ENCODE measurements at places on chromosomes 1 and 21.
A peak's percentile ranks its signal among the peaks of the same experiment; 100 is the strongest.

- DNase-seq = no peak
These were observed 6.8 kb downstream of the RGS8 start for GRCh38 chr1:182677397-182678098.

DNA sequence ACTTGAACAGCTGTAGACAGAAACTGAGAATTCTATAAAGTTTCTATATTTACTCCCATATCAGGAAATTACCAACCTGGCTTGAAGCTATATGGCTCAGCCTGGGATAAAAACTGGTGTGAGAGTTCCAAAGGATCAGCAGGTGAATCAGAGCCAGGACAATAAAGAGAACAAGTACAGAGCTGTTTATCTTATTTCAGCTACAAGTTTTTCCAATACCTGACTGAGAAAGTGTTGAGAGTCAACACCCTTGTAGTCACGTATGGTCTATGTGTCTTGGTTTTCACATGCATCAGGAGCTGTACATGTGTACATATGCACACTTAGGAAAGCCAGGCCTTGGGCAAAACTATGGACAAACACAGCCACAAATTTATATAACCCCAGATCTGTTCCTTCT lies 40.7 kb upstream of the CXADR start:
- DNase-seq = no peak

DNA sequence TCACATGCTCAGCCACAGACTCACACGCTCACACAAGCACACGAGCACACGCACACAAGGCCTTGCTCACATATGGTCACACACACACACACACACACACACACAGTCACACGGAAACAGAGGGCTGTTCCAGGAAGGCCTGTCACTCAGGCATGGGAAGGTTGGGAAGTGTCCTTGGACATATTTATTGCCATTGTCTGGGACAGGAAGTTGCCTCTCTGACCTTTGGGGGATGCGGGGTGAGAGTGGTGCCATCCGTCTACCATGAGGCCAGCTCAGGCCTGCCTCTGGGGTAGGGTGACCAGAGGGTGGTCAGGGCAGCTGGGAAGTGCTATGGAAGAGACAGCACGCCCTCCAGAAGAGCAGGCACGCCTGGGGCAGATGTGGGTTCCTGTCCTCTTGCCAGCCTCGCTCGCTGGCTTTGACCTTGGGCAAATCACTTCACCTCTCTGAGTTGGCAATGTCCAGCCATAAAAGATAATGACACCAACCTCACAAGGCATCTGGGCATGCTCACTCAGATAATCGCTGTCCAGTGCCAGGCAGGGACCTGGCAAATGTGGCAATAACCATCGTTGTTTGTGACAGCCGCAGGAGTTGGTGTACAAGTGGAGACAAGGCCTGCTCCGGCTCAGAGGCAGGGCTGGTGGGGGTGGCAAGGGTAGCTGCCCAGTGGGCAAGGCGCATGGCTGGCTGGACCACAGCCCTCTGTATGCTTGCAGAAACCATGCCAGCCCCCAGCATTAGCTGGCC lies 8.0 kb upstream of the GUCA2A start:
- no peak for DNase-seq

DNA sequence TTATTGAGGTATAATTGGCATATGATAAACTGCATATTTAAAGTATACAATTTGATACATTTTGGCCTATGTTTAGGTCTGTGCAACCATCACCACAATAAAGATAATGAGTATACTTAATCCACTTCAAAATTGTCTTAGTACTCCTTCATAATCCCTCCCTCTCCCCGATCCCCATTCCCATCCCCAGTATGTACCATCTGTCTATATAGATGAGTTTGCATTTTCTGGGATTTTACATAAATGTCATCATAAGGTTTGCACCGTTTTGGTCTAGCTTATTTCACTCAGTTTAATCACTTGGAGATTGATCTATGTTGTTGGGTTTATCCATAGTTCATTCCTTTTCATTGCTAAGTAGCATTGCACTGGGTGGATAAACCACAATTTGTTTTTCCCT lies 74.3 kb downstream of the POFUT2 start:
- no peak for DNase-seq

DNA sequence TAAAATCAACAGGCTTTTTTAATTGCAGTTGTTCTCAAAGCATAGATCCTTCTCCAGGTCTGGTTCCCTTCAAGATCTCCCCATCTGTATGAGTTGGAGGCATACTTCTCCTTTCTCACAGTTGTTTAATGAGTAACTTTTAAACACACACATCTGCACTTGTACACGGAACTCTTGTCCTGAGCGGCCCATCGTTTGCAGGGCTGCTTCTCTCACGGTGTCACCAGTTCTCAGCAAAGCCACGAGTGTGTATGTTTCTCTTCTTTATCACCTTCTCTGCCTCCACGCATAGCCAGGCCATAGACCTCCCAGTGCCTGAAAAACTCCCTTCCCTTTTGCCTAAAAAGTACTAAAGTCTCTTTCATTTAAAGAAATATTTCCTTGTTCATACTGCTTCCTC lies 68.7 kb upstream of the ROR1 start:
- DNase-seq = no peak

- DNase-seq = no peak
These were observed 70.2 kb upstream of the DYNLT5 start for GRCh38 chr1:66682106-66682505.

- DNase-seq = no peak
These were observed 35.6 kb upstream of the FHAD1 start for GRCh38 chr1:15211424-15211823.

- no peak for DNase-seq
These were observed 64.1 kb upstream of the SCAF4 start for GRCh38 chr21:31795992-31796391.

DNA sequence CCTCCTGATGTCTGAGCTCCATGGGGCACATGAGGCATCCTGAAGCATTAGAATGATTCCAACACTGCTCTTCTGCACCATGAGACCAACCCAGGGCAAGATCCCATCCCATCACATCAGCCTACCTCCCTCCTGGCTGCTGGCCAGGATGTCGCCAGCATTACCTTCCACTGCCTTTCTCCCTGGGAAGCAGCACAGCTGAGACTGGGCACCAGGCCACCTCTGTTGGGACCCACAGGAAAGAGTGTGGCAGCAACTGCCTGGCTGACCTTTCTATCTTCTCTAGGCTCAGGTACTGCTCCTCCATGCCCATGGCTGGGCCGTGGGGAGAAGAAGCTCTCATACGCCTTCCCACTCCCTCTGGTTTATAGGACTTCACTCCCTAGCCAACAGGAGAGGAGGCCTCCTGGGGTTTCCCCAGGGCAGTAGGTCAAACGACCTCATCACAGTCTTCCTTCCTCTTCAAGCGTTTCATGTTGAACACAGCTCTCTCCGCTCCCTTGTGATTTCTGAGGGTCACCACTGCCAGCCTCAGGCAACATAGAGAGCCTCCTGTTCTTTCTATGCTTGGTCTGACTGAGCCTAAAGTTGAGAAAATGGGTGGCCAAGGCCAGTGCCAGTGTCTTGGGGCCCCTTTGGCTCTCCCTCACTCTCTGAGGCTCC lies 11.1 kb upstream of the RASSF5 start:
- no peak for DNase-seq

DNA sequence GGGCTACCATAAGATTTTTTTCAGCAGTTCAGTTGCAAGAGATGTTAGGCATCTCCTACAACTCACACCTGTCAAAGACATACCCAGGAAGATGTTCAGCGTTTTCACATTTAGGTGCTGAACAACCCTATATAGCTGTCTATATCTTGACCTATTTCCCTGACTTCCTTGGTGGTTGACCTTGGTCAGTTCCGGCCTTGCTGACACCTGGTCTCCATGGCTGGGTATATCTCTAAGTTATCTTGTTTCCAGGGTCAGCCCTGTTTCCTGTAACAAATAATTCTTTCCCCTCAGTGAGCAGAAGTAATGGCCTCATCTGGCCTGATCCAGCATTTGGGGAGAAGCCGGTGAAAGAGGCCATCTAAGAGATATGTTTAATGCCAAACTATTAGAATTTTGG lies 2.4 kb upstream of the BTG2 start:
- no peak for DNase-seq

- no peak for DNase-seq
These were observed 54.9 kb upstream of the NEK7 start for GRCh38 chr1:198101716-198102453.

- no peak for DNase-seq
These were observed 76.2 kb downstream of the PBX1 start for GRCh38 chr1:164635059-164635802.

GRCh38 chr1:41670217-41670957 lies 185.9 kb upstream of the EDN2 start:
- DNase-seq = no peak

DNA sequence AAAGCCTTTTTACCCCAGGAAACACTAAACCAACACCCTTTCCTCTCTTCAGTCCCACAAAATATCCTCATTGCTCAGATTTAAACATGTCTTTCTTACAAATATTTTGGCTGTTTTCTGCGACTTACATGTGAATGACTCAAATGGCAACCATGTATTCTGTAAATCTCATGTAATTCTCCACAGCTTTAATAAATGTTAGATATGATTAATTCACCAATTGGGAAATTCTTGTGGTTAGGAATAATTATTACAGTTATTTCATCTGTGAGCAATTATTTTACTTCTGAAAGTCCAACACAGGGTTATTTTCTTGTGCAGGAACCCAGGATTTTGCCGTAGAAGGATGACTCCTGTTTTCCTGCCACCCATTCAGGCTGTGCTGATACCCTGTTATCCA lies 431.5 kb downstream of the LMO4 start:
- DNase-seq = no peak

GRCh38 chr1:50148142-50148923 lies 39.6 kb downstream of the ELAVL4 start:
- DNase-seq = no peak

GRCh38 chr1:213331631-213332175 lies 280.7 kb downstream of the RPS6KC1 start:
- no peak for DNase-seq

DNA sequence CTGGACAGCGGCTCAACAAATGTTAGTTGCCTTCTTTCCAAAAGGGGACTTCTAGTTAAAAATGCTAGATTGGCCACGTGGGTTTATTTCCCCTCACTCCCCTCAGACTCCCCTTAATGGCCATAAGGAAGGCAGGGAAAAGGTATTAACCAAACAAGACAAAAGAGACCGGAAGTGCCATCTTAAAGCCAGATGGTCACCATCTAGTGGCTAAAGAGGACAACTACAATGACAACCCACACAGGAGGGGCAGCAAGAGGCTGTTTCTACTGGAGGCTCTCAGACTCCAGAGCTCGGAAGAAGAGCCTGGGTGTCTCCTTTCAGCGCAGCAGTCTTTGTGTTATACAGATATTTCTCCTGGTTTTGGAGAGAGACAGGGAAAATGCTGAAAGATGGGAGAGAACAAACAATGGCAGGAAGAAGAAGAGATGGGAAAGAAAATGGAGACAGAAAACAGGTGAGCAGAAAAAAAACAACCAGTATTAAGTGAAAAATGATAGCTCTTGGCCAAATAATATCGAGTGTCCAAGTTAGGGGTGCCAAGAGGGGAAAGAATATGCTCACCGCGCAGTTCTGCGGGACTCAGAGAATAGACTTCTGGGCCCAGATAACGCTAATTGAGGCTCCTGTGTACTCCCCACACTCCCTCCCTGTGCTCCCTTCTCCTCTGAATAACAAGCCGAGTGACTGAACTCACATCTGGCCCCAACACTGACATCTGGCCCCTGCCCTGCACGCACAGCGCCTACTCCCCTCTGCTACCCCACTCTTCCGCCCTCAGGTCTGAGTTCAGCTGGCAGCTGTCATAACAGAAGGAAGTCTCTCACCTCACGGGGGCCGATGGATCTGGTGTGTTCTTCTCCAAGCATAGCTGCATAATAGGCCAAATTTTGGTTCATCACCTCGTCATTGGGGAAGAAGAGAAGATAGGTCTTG lies 9.6 kb downstream of the P3H1 start:
- DNase-seq = no peak

DNA sequence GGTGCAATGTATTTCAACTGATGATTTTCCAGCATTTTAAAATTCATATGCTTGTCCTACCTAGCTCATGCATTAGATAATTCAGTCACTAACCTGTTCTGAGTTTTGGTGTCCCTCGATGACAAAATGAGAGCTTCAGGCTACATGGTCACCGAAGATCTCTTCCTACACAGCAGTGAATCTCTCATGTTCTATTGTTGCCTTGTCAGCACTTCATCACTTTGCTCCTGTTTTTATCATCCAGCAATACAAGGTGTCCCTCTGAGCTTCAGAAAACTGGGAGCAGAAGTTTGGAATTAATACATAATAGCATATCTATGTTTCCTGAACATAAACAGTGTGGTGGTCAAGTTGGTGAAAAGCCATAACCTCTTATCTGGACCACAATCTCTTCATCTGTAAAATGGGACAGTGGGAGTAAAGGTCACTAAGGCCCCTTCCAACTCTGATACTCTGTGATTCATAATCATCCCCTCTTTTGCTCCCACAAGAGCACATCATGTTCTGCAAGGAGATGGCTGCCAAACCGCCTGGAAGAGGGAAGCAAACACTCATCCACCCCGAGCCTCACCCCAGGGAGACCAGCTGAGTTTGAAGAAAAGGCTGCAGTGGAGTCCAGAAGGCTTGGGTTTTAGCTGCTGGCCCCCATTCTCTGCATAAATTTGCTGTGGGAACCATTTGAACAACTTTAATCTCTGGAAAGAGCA lies 137.9 kb upstream of the F3 start:
- no peak for DNase-seq

DNA sequence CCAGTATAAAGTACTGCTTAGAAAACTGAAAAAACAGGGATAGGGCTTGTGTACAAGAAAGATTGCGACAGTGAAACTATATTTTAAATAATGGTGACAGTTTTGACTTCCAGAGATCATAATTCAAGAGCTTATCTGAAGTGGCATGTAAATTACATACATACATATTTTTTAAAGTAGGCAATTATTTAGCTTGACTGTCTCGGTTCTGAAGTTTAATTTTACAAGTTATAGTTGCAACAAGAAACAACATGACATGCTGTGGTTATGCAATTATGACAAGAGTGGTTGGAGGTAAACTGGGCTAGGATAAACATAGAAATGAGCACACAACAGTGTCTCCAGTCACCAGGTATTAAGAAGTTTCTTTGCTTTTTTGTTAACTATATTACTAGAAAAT lies 4.1 kb downstream of the C1orf21 start:
- no peak for DNase-seq

GRCh38 chr1:204446413-204447111 lies 34.9 kb upstream of the PPP1R15B start:
- peak; percentile 39 for DNase-seq

DNA sequence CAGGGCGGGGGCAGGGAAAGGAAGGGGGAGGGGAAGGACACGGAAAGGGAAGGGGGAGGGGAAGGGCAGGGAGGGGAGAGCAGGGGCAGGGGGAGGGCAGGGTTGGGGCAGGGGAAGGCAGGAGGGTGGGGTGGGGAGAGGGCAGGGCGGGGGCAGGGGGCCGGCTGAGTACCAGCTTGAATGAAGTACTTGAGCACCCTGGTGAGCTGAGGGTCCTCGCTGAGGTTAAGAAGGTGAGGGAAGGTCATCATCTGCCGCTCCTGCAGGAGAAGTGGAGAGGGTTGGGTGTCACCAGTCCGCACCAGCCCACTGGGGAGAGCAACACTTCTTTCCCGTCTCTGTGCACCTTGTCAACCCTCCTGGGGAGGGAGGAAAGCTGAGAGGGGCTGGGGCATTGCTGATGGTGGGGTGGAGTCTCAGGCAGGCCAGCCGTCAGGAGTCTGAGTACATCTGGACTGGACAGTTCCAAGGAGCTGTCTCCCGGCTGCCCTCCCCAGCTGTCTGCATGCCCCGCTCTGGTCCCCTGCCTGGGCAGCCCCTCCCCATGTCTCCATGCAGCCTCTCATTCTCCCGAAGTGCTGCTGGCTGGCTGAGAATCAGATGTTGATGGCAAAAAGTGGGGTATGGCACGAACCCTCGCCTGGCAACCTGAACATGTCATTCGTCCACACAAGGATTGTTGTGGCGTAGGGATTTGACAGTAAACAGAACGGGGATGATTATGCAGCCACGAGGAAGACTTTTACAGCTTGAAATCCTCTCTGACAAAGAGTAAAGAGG lies 70.0 kb downstream of the SCCPDH start:
- DNase-seq = no peak

Measured in stimulated activated CD8-positive, alpha-beta memory T cell treated with anti-CD3 and anti-CD28 coated beads, Interleukin-15, amount 100 ng/mL, for 24 hours (primary cell).